Erythroblast (primary cell): ENCODE measurements at places on chromosomes 3 and 15.
A peak's percentile ranks its signal among the peaks of the same experiment; 100 is the strongest.

GRCh38 chr15:57149196-57149595 is 227.1 kb upstream of the CGNL1 start:
- no peak for DNase-seq

DNA sequence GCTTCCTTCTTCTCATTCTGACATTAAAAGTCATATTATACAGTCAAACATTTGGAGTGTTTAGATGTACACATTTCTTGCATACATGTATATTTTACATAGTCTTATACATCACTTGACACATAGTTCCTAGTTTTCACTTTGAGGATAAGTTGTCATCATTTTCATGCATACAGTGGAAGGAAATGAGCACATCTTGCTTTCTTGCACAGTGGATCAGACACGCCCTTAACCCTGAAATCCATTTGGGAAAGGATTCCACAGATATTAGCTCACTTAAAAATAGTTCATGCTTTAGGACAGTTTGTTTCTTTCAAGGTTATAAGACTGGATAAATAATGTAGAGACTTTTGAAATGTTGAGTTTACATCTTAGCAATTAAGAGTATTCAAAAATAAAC is 148.6 kb upstream of the MME start:
- no peak for DNase-seq

- no peak for DNase-seq
Observed at GRCh38 chr3:40718681-40719080, 193.9 kb downstream of the ZNF621 start.

DNA sequence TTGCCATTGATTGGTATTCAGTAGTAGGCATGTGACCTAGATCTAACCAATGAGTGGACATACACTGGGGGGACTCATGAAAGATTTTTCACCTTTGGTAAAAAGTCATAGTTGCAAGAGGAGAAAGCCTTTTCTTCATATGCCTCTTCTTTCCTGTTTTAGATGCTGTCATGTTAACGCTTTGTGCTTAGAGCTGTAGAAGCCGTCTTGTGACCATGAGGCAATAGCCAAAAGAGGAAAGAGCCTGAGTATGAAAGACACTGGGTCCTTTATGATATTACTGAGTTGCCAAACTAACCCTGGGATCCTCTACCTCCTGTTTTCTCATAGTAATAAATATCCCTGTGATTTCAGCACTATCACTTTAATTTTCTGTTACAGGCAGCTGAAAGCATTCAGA is 396.0 kb downstream of the FHIT start:
- DNase-seq: no peak

GRCh38 chr3:54837964-54838363 is 89.9 kb downstream of the LRTM1 start:
- DNase-seq: no peak

DNA sequence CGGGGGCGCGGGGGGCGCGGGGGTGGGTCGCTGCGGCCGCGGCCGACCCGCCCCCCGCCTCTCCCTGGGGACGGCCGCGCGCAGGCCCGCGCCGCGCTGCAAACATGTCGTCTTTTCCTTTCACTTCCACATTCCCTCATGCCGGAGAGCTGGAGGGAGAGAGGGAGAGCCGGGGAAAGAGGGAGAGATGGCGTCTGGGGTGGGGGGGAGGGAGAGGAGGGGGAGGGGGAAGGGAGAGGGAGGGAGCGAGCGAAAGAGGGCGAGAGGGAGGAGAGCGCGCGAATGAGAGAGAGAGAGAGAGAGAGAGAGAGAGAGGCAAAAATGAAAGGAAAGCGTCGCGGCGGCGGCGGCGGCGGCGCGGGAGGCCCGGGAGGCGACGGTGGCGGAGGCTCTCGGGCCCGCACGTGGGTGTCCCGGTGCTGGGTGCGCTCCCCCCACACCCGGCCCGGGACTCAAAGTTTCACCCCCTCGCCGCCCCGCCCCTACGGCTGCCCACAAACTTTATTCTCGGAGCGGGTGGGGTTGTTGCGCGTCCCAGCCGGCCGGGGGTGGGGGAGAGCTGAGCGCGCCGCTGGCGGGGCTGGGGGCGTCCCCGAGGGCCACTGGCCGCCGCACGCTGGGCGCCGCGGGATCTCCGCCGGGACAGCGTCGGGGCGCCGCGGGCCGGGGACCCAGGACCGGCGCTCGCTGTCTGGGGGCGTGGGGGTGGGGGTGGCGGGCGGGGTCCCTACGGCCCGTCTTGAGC is 731 bp downstream of the ZNF710 start:
- DNase-seq: peak; percentile 80

- no peak for DNase-seq
Observed at GRCh38 chr15:71813723-71814470, 3.5 kb downstream of the NR2E3 start.

DNA sequence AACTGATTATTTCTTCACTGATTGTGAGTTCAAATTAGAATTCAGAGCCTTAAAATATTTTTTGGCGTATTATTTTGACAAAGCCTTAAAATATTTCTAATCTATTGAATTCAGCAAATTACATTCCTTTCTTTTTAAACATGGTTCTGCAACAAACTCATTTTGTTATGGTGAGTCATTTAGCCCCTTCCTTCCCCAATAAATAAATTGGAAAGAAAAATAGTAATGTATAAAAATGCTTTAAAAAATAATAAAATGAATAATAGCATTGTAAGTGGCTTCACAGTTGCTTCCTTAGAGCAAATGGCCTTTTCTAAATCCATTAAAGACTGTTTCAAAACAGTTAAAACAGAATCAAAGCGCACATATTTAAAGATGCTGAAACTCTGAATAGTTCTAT is 12.1 kb downstream of the CSNK1G1 start:
- DNase-seq: no peak

DNA sequence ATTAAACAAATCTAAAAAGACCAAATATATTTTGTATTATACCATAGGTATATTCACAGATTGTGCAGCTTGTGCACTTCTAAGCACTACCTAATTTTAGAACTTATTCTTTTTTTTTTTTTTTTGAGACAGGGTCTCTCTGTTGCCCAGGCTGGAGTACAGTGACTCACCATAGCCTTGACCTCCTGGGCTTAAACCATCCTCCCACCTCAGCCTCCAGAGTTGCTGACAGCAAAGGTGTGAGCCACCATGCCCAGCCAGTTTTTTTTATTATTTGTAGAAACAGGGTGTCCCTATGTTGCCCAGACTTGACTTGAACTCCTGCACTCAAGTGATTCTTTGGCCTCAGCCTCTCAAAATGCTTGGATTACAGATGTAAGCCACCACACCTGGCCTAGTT is 11.9 kb upstream of the TKT start:
- DNase-seq: no peak

GRCh38 chr15:74795966-74796625 is 14.2 kb downstream of the CSK start:
- no peak for DNase-seq

- no peak for DNase-seq
Observed at GRCh38 chr3:54069961-54070360, 52.4 kb upstream of the CACNA2D3 start.

DNA sequence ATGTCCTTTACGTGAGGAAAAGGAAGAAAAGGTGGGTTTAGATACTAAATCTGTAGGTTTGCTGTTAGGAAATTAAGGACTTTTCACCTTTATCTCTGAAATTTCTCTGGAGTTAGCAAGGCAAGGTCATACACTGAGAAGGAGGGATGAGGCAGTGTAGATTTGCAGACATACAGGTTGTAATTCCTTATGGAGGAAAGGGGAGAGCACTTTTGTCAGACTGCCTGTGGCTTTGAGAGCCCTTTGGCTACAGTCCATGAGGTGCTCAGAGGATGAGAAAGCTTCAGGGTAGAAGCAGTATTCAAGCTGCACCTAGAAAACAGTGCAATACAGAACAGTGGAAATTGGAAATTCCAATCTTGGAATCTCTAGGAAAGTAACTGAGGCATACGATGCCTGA is 8.3 kb downstream of the RPL14 start:
- DNase-seq: no peak

DNA sequence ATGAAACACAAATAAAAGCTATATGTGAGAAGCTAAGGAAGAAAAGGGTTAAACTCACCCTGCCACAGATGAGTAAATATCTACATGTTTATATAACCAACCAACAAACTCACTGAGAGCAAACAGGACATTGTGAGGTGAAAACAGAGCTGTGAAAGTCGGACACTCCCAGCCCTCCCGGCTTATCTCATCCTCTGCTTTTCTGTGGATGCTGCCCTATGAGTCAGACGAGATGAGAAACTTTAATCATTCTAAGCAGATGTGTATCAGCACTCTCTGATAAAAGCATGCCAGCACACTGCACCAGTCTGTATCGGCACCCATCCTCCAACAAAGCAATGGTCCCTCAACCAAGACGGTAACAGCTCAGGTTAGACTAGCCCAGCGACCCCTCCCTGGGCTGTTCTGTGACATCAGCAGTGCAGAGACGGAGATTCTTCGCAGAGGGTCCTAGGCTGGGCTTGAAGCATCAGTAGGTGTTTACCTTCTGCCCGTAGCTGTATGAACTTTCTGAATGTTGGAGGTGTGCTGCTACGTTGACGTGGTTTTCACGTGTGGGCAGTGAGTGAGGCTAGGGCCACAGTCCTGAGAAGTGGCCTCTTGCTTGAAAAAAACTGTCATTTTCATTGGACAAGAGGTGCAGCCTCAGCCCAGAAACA is 119.8 kb upstream of the ALDH1A3 start:
- DNase-seq: peak; percentile 61

GRCh38 chr15:48481802-48482201 is 150.6 kb downstream of the DUT start:
- no peak for DNase-seq

- DNase-seq: no peak
Observed at GRCh38 chr3:46974421-46975171, 1.9 kb downstream of the CCDC12 start.

- no peak for DNase-seq
Observed at GRCh38 chr15:40070166-40070557, 31.2 kb upstream of the SRP14 start.

DNA sequence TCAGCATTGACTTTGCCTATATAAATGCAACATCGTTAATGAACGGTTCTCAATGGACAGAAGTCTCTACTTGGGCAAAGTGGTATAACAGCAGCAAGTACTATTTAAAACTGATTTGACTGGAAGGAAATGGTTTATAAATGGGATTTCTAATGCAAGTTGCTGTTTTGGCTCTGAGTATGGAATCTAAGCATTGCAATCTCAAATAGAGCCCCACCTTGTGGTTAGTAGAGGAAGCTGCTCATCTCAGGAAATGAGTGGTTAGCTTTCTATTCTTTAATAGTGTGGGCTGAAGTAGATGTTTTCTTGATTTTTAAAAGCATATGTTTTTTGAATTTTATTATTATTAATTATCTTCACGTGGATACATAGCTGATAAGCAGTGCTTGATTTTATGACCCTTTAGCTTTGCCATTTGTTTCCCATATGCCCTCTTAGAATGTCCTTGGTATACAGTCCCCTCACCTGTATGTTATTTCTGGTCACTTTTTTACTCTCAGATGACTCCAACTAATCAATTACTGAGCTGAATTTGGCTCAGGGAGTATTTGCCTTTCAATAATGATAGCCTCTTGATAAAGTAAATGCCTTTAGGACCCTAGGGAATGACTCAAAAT is 67.1 kb downstream of the OXSM start:
- peak; percentile 57 for DNase-seq

DNA sequence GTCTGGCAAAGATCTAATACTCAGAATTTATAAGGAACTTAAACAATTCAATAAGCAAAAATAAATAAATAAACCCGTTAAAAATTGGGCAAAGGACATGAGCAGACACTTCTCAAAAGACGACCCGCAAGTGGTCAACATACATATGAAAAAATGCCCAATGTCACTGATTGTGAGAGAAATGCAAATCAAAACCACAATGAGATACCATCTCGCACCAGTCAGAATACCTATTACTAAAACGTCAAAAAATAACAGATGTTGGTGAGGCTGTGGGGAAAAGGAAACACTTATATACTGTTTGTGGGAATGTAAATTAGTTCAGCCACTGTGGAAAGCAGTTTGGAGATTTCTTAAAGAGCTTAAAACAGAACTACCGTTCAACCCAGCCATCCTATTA is 188.0 kb upstream of the MRPL3 start:
- no peak for DNase-seq

DNA sequence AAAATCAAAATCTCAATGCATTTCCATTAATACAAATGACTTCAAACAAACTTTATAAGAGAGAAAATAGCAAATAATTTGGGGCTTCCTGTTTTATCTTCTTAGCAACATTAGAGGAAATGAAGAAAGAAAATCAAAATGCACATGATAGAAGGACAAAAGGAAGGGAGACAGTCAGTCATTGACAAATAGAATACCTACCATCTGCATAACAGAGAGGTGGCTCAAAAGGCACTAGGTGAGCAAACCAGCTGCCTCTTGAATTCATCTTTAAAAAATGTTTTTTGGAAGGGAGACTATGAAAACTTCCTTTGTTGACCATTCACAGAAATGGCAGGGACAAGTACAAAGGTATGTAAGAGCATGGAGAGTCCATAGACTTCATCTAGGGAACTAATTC is 9.4 kb downstream of the NMNAT3 start:
- DNase-seq: no peak

DNA sequence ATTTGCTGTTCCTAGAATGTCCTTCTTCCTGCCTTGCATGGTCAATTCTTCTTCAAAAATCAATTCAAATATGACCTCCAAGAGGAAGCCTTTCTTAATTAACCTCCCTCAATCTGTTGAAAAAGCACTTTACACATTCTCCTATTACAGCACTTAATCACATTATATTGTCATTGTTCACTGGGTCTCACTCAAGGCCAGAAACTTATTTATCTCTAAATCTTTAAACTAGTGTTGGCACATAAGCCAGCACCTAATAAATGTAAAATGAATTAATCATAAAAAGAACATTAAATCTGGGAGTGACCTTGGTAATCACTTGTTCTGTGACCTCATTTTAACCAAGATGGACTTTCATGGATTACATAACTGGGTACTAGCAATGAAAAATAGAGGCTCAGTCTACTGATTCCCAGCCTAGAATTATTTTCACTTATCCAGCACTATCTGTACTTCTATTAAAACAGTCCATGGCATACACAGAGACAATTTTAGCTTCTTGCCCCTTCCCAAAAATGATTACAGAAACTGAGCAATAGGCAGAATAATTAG is 22.1 kb downstream of the MSL2 start:
- no peak for DNase-seq

- no peak for DNase-seq
Observed at GRCh38 chr15:55703873-55704301, 39.1 kb downstream of the PRTG start.

DNA sequence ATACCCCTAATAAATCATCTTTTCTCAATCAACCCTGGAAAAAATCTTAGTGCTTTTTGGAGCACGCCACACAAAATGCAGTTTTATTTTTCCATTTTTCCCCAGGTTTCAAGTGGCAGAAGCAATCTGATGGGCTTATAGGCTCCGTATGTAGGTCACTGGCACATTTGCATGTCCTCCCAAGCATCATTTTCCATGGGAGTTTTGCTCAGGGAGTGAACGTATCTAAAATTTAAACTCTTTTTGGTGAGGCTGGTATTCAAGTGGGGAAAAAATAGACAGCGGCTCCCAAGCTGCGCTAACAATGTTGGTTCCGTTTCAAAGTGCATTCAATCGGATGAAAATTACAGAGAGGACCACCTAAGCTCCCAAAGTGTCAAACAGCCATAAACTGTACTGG is 233.4 kb downstream of the MEX3B start:
- DNase-seq: no peak

- DNase-seq: peak; percentile 97
Observed at GRCh38 chr3:197554562-197555280, 1.0 kb downstream of the BDH1 start.

GRCh38 chr15:69666921-69667811 is 214.5 kb downstream of the RPLP1 start:
- no peak for DNase-seq
